ENCODE measurements at places on chromosomes 5 and 9. TPM values are rescaled to one million over a fixed set of nuclear protein-coding genes. Genes with fewer than 3 reads are reported as not detected.

The CDX1 gene
- not detected for polyA plus RNA-seq

The FOXD1 gene
- polyA plus RNA-seq: not detected

The PCDHGC3 gene
- not detected for polyA plus RNA-seq

The CDH9 gene
- not detected for polyA plus RNA-seq

The KCNN2 gene
- polyA plus RNA-seq: not detected

- DNase-seq: no peak
- peaks cover 1% of the 10 kb centered on the region for H3K27me3 ChIP-seq
- H3K27ac ChIP-seq: no peak overlapping the region
- H3K4me3 ChIP-seq: no peak overlapping the region
- no peaks in the 10 kb centered on the region for H3K36me3 ChIP-seq
Observed at GRCh38 chr5:145976431-145977155, 40.2 kb downstream of the SH3RF2 start.

DNA sequence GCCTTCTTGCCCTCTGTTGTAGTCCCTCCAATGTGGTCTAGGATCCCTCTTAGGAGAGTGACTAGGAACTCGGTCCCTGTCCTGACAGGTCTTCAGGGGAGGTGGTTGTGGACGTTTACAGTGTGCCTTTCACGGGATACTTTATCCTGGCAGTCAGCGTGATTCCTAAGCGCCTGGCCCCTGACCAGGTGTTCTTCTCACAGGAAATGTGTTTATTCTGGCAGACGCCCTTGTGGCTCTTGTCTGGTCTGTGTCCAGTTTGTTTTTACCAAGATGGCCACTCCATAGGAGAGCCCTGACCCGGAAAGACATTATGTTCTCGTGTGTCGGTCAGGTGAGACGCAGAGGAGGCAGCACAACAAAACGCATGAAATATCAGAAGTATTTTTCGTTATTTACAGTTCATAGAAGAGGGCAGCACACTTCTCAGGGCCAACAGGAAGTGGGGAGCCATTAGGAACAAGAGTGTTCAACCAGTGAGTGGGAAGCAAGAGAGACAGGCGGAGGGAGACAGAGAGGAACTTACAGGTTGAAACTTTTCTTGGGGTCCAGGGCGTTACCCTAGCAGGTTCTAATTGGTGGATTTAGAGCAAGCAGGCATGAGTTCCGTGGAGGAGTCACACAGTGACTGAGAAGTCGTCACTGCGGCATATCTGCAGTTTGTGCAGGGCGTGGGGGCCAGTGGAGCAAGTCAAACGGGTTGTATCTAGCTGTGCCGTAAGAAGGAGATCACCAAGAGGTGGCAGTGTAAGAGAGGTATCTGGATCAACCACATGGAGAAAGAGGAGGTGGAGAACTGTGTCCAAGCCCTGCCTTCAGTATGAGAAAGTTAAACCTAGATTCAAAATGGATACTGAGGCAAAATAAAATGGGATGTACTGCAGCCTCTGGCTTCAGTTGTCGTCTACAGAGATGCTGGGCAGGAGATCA is 412.9 kb downstream of the ZSWIM6 start:
- no peak overlapping the region for H3K27ac ChIP-seq
- H3K36me3 ChIP-seq: no peaks in the 10 kb centered on the region
- no peaks in the 10 kb centered on the region for H3K4me1 ChIP-seq
- peaks cover 4% of the 10 kb centered on the region for H3K27me3 ChIP-seq

DNA sequence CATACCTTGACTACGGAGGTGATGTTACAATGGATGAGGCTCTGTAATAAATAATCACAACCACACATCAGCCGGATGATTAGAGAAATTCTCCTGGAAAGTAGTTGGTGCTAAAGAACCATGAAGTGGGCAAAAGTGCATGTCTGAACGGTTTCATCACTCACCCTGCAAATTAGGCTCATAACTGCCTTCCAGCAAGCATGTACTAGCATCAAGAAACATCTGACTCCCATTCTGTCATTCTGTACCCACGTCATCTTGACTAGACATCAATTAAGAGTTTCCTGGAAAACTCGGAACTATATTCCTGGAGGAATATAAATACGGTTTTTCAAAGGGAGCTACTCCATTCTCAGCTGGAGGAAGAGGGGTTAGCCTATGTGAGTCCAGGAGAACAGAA is 52.2 kb downstream of the HSD17B3 start:
- no peaks in the 10 kb centered on the region for H3K36me3 ChIP-seq
- H3K27me3 ChIP-seq: peaks cover 7% of the 10 kb centered on the region
- H3K4me1 ChIP-seq: no peaks in the 10 kb centered on the region
- no peak overlapping the region for H3K27ac ChIP-seq
- DNase-seq: no peak

GRCh38 chr5:1032551-1033027 is 24.0 kb downstream of the NKD2 start:
- no peaks in the 10 kb centered on the region for H3K4me1 ChIP-seq
- H3K27ac ChIP-seq: no peak overlapping the region
- H3K36me3 ChIP-seq: no peaks in the 10 kb centered on the region

- no peak overlapping the region for H3K27ac ChIP-seq
- H3K4me3 ChIP-seq: no peak overlapping the region
- no peak for DNase-seq
- H3K4me1 ChIP-seq: peaks cover 6% of the 10 kb centered on the region
- H3K27me3 ChIP-seq: peaks cover 15% of the 10 kb centered on the region
Observed at GRCh38 chr5:61307191-61307590, 24.9 kb upstream of the ZSWIM6 start.

DNA sequence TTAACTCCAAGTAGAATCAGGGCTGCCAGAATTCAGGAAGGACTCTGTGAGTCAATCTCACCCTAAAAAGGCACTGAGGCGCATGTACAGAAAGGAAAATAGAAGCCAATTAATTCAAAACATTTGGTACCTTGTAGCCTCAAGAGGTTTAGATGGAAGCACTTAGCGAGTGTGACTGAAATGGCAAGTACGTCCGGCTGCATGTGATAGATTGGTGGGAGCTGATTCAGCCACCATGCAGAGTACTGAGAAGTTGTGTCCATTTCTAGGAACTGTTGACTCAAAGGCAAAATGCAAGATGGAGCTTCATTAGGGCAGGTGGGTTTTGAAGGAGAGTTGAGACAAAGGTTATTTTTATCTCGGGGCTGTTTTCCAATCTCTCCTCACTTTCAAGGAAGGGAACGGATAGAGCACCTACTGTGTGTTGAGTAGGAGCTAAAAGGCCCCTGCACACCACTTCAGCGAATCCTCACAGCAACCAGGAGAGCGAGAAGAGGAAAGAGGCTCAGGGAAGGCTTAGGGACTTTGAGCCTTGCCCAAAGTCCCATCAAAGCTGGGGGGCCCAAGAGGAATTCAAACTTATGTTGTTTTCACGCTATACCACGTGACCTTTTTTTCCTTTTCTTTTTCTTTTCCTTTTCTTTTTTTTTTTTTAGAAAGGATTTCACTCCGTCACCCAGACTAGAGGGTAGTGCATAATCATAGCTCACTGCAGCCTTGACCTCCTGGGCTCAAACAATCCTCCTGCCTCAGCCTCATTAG is 34.6 kb upstream of the CPEB4 start:
- no peaks in the 10 kb centered on the region for H3K36me3 ChIP-seq
- H3K4me1 ChIP-seq: peaks cover 2% of the 10 kb centered on the region
- no peak overlapping the region for H3K27ac ChIP-seq
- H3K4me3 ChIP-seq: no peak overlapping the region
- peaks cover 4% of the 10 kb centered on the region for H3K27me3 ChIP-seq

GRCh38 chr5:26023361-26023760 is 1015.0 kb downstream of the CDH9 start:
- DNase-seq: no peak
- no peak overlapping the region for H3K4me3 ChIP-seq
- no peaks in the 10 kb centered on the region for H3K27me3 ChIP-seq
- no peaks in the 10 kb centered on the region for H3K4me1 ChIP-seq
- H3K27ac ChIP-seq: no peak overlapping the region

DNA sequence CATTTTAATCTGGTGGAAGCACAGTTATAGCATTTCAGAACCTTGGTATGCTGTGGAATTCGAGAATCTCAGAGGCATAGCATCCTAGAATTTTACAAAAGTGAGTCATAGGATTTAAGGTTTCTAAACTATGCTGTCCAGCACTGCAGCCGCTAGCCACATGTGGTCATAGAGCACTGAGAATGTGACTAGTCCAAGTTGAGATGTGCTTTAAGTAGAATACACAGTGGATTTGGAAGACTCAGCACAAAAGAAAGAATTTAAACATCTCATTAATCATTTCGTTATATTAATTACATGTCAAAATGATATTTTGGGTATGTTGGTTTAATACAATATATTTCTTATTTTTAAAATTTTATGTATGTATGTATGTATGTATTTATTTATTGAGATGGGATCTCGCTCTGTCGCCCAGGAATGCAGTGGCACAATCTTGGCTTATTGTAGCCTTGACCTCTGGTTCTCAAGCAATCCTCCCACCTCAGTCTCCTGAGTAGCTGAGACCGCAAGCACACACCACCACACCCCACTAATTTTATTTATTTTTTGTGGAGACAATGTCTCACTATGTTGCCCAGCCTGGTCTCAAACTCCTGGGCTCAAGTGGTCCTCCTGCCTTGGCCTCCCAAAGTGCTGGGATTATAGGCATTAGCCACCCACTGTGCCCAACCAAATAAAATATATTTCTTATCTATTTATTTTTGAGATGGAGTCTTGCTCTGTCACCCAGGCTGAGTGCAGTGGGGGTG is 20.4 kb upstream of the RPS14 start:
- no peaks in the 10 kb centered on the region for H3K27me3 ChIP-seq
- H3K4me1 ChIP-seq: no peaks in the 10 kb centered on the region
- DNase-seq: no peak
- H3K4me3 ChIP-seq: no peak overlapping the region

DNA sequence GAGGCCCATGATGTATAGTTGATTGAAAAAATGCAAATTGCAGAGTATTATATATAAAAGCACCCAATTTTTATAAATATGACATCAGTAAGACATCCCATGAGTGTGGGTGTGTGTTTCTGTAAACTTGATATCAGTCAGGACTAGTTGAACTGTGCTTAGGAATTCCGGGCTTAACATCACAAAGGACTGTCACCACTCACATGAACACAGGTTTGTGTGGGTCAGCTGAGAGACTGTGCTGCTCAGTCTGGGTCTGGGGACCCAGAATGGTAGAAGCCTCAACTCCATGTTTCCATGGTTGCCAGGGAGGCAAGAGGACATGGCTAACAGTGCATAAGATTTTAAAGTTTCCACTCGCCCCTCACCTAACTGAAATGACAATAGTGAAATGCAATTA is 120.3 kb downstream of the ADCY2 start:
- H3K4me1 ChIP-seq: no peaks in the 10 kb centered on the region
- H3K36me3 ChIP-seq: no peaks in the 10 kb centered on the region
- no peak for DNase-seq
- H3K27ac ChIP-seq: no peak overlapping the region
- H3K4me3 ChIP-seq: no peak overlapping the region

GRCh38 chr9:104835161-104835560 is 71.2 kb downstream of the NIPSNAP3B start:
- no peak overlapping the region for H3K27ac ChIP-seq
- no peak for DNase-seq
- H3K4me3 ChIP-seq: no peak overlapping the region
- no peaks in the 10 kb centered on the region for H3K27me3 ChIP-seq
- H3K4me1 ChIP-seq: peaks cover 15% of the 10 kb centered on the region
- peaks cover 48% of the 10 kb centered on the region for H3K36me3 ChIP-seq

- no peak overlapping the region for H3K4me3 ChIP-seq
- H3K4me1 ChIP-seq: no peaks in the 10 kb centered on the region
- H3K36me3 ChIP-seq: no peaks in the 10 kb centered on the region
- no peak overlapping the region for H3K27ac ChIP-seq
Observed at GRCh38 chr9:4102078-4102477, 197.8 kb downstream of the GLIS3 start.

DNA sequence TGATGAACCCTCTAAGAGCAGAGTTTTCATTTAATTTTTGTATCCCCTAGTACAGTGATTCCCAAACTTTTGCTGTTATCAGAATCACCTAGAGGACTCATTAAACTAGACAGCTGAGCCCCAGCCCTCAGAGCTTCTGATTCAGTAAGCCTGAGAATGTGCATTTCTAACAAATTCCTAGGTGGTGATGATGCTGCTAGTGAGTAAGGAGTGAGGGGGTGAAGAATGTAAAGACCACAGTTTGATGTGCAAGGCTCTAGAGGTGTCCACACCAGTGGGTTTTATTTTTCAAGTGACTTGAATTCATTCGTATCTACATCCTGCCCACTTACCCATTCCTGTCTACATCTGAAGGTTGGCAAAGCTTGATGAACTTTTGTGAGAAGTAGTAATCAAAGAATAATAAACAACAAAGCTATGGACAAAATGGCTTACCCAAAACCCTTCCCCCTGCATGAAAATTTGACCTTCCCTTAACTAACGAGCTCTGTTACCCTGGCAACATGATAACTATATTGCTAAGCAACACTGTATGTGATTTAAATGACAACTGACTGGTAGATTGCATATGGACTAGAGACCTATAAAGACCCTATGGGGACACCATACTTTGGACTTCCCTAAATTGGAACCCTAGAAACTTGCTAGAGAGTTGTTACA is 35.2 kb downstream of the DTWD2 start:
- no peak overlapping the region for H3K4me3 ChIP-seq
- no peak for DNase-seq
- no peak overlapping the region for H3K27ac ChIP-seq

DNA sequence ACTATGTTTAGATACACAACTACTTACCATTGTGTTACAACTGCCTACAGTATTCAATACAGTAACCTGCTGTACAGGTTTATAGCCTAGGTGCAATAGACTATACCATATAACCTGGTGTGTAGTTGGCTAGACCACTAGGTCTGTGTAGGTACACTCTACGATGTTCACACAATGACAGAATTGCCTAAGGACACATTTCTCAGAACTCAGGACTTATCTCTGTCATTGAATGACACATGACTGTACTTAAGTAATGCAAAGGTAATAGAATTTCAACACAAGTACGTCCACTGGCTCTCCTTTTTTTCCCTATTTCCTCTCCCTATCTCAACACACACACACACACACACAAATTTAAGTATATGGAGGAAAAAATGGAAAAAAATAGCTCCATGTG is 385.6 kb downstream of the CTNND2 start:
- H3K4me1 ChIP-seq: no peaks in the 10 kb centered on the region
- no peak overlapping the region for H3K27ac ChIP-seq
- no peaks in the 10 kb centered on the region for H3K27me3 ChIP-seq
- H3K36me3 ChIP-seq: no peaks in the 10 kb centered on the region
- H3K4me3 ChIP-seq: no peak overlapping the region

DNA sequence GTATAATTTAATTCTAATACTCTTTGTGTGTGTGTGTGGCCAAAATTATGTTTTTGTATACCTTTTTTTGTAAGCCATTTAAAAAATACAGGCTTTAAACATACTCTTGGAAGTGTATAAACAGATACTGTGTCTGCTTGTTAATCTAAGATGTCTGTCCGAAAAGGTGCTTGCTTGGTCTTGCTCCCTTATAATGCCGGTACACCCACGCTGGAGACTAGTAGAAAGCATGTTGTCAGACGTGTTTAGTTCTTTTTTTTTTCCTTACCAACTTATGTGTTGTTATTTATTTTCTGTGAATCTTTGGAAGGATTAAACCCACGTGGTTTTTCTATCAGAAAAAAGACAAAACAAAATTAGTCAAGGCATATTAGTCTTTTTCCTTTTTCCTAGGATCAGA is 9.5 kb downstream of the GAPVD1 start:
- H3K27ac ChIP-seq: no peak overlapping the region
- no peaks in the 10 kb centered on the region for H3K27me3 ChIP-seq
- no peak for DNase-seq
- peaks cover 54% of the 10 kb centered on the region for H3K4me1 ChIP-seq

Data from naive thymus-derived CD8-positive, alpha-beta T cell (primary cell).